Daoy (cell line): ENCODE measurements at places on chromosomes 2 and 18. TPM values are rescaled to one million over a fixed set of nuclear protein-coding genes. Genes with fewer than 3 reads are reported as not detected.
A peak's percentile ranks its signal among the peaks of the same experiment; 100 is the strongest.

DNA sequence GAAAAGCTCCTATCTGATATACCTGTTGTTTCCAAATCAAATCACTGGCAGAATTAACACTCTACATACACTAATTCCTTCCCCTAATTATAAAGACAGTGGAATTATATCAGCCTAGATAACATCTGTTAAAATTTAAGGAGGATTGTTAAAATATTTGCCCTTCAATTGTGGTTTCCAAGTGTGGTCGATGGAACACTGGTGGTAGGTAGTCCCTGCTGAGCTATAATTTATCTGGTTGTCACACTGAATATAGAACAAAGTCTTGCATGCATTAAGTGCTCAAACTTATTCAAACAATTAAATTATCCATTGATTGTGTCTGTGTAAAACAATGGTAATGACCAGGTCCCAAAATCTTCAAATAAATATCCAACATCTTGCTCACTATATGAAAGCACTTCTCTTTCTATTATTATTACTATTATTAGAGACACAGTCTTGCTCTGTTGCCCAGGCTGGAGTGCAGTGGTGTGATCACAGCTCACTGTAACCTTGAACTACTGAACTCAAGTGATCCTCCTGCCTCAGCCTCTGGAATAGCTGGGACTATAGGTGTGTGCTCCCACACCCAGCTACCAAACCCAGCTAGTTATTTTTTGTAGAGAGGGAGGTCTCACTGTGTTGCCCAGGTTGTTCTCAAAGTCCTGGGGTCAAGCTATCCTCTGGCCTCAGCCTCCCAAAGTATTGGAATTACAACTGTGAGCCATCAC lies 12.0 kb downstream of the CDH2 start:
- DNase-seq = no peak

TMEFF2 gene
- total RNA-seq = 0.12 TPM in 1 of 2 replicates, not detected in the other

- no peak for DNase-seq
These were observed 51.7 kb downstream of the SUMO1 start for GRCh38 chr2:202186641-202187202.

- DNase-seq = peak; percentile 18
These were observed 136.6 kb upstream of the ZC3H15 start for GRCh38 chr2:186349508-186349907.

DNA sequence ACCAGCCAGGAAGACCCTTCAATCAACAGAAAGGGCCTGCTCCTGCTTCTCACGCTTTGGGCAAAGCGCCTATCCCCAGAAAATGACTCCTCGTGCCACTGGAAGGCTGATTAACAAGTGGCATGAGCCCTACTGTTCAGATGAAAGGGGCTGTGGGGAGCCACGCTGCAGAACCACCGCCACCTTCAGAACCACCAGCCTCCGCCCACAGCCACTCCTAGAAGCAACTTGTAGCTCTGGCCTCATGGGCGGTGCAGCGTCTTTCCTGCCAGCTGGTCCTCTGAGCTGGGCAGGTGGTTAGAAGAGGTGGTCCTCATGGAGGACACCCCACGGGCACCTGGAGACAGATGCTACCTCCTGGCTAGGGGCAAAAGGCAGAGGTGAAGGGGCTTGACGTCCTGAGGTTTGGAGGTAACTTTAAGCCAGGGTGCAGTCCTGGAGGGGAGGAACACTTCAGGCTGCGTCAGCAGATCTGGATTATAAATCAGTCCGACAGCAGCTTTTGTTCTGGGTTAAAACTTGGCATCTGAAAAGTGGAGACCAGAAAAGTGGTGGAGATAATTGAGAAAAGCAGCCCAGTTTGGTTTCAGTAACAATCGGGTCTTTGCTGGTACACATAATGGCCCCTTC lies 861 bp upstream of the SEMA4C start:
- DNase-seq = peak; percentile 41

PDE1A gene
- not detected in 2 replicates for total RNA-seq

- no peak for DNase-seq
These were observed 14.5 kb downstream of the CERS6 start for GRCh38 chr2:168470320-168471162.

DNA sequence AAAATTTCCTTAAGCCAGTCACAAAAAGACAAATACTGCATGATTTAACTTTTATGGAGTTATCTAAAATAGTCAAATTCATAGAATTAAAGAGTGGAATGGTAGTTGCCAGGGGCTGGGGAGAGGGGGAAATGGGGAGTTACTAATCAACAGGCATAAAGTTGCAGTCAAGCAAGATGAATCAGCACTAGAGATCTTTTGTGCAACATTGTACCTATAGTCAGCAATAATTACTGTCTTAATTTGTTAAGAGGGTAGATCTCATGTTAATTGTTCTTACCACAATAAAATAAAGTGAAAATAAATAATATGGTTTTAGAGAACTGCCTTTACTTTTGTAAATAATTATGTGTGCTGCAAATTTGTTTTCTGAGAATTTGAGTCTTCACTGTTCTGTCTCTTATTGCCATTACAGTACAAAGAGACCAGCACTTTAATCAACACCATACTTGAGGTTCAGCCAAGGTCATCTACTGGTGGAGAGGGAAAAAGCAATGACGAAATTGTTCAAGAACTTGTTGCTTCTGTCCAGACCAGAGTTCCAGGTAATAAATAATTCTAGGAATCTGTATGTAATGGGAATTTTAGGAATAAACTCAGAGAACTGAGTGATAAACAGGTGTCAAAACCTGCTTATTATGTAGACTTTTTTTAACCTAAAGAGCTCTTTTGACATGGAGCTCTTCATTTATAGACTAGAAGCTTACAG lies 75.5 kb downstream of the TRABD2A start:
- DNase-seq = no peak
